ENCODE measurements at places on chromosomes 13 and 19.

- no peak for DNase-seq
Observed at GRCh38 chr19:11332822-11333221, 6.6 kb downstream of the RAB3D start.

DNA sequence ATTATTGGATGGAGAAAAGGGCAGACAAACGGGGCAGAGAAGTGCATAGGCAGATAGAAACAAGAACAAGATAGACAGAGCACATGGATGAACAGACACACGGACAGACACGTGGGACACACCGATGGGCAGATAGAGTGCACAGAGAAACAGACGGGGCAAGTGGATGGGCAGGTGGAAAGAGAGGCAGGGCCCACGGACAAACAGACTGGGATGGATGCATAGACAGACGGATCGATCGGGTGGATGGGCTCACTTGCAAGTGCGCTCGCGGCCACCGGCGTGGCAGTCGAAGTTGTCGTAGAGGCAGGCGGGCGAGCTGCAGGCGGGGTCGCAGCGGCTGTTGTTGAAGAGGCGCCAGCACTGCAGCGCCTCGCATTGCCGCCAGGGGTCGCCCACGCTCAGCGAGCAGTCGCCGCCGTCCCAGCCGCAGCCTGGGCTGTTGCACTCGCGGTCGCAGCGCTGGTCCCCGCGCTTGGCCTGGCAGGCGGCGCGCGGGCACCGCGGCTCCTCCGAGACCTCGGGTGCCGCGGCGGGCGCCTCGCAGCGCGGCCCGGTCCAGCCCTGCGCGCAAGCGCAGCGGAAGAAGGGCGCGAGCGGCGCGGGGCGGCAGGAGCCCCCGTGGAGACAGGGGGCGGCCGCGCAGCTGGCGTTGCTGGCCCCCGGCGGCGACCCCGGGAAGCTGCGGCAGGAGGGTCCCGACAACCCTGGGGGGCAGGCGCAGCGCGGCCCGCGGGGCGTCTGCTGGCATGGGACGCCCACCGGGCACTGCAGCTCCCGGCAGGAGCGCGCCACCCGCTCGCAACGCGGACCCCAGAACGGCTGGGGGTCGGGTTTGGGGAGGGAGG, 23.3 kb downstream of the NOTCH3 start:
- DNase-seq, result peak; percentile 73

DNA sequence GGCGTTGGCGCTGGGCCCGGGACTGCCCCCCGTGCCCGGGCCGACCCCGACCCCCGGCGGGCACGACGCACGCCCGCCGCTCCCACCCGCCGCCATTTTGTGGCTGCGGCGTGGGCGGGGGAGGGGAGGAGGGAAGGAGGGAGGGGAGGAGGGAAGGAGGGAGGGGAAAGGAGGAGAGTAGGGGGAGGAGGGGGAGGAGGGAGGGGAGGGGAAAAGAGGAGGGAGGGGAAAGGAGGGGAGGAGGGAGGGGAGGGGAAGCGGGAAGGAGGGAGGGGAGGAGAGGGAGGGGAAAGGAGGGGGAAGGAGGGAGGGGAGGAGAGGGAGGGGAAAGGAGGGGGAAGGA, at the start of gene BTBD2:
Gene BTBD2, minus strand, starts transcription at position 107 of the 343 bp plus-strand sequence. Its CDS starts 11 bp downstream, at position 96.
- DNase-seq, result no peak

DNA sequence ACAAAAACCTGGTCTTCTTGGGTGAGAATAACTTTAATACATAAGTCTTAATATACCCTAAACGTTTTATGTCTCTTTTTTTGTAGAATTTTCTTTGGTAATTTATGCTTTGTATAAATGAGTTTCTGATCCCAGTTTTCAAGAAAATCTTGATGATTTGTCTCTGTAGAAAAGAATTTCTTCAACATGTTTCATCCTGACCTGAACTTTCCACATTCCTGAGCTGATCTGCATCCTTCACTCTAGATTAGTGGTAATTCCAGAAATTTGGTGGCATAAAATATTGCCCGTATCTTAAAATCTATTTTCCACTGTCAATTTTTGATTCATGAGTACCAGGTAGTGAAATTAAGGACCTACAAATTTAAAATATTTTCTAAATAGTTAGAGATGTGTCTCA, 16.3 kb downstream of the ZNF714 start:
- no peak for DNase-seq

DNA sequence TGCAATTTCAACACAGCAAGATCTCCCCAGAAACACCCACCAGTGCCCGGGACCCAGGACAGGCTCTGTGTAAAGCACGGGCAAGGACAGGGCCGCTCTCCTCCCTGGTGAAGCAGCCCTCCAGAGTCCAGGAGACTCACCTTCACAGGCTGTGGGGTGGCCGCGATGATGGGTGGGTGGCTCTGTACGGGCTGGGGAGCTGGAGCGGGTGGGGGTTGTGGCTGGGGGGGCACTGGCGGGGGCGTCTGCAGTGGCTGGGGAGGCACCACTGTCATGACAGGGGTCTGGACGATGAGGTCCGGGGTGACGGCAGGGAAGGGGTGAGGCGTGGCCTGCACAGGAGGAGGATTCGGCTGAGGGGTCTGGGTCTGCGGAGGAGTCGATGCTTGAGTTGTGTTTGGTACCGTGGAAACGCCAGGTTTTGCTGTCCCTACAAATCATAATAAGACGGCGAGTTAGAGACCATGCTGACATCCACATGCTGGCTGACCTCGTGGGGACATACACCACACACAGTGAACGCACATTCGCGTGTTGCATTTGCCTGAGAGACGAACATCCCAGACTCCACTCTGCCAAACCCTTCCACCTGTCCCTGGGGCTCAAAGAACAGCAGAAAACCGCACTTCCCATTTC, 33.1 kb upstream of the EPHX3 start:
- no peak for DNase-seq

- peak; percentile 88 for DNase-seq
Observed at GRCh38 chr19:52570000-52570861, at the start of gene ZNF701. Gene ZNF701 (plus strand): TSS chr19:52570287. CDS start chr19:52574148, 3,861 bp downstream.

DNA sequence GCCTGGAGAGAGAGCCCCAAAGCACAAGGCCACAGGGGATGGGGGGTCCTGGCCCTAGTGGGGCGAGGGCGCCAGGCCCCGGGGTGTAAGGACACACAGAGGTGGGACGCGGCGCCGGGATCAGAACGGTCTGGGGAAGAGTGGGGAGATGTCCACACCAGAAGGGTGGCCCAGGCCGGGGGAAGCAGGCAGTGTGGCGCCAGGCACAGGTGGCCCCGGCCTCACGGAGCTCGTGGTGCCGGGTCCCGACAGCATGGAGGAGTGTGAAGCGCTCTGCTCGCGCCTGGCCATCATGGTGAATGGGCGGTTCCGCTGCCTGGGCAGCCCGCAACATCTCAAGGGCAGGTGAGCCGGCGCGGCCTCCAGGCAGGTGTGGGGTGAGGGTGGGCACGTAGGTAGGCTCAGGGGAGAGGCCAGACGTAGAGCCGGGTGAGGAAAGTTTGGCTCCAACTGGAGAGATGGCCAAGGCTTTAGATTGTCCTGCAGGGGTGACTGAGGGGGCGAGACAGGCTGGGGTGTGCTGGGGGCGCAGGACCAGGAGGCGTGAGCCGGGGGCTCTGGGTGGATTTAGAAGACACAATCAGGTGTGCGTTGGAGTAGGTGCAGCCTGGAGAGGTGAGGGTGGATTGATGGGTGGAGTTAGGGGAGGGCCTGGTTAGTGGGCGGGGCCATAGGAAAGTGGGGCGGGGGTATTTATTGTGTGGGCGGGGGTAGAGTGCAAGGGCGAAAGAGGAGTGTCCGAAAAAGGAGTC, 2.9 kb upstream of the ARHGAP45 start:
- no peak for DNase-seq

DNA sequence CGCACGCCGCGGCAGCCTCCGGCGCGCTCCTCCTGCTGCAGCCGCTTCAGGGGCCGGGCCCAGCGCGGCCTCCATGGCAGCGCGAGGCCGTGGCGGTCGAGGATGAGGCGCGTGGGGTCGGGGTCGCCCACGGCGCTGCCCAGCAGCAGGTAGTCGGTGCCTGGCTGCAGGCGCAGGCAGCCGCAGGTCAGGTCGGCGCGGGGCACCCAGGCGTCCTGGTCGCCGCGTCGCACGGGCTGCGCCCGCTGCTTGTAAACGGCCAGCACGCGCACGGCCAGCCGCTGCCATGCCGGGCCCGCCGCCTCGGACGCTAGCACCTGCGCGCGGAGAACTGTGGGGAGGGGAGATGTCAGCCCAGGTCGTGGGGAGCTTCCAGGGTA, 11.1 kb downstream of the NTN5 start:
- DNase-seq, result no peak

- DNase-seq, result no peak
Observed at GRCh38 chr13:61727767-61728166, 312.1 kb upstream of the PCDH20 start.

- no peak for DNase-seq
Observed at GRCh38 chr13:112799394-112799793, 109.6 kb downstream of the ATP11A start.

- DNase-seq, result no peak
Observed at GRCh38 chr19:1063030-1063908, 3.7 kb upstream of the ARHGAP45 start.

GRCh38 chr13:78430166-78430791, 173.1 kb downstream of the POU4F1 start:
- no peak for DNase-seq

DNA sequence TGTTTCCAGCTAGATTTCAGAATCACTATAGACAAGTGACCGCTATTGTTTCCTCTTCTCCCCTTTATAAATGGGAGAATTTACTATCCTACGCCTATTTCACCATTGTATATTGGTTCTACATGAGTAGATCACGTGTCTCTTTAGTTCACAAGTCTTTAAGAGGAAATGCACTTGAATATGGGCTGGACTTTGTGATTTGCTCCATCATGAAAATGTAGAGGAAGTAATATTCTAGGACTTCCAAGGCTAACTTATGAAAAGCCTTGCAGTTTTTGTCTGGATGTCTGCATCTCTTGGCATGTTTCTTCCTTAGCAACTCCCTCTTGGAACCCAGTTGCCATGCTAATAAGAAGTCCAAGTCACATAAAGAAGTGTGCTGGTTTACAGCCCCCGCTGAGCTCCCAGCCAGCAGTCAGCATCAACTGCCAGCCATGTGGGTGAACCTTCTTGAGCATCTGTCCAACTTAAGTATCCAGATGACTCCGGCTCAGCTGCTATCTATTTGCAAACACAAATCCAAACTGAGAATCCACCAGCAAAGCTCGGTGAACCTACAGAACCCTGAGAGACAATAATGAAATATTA, 4.8 kb upstream of the FBXL3 start:
- no peak for DNase-seq

- DNase-seq, result no peak
Observed at GRCh38 chr13:109200556-109200955, 571.1 kb downstream of the MYO16 start.

DNA sequence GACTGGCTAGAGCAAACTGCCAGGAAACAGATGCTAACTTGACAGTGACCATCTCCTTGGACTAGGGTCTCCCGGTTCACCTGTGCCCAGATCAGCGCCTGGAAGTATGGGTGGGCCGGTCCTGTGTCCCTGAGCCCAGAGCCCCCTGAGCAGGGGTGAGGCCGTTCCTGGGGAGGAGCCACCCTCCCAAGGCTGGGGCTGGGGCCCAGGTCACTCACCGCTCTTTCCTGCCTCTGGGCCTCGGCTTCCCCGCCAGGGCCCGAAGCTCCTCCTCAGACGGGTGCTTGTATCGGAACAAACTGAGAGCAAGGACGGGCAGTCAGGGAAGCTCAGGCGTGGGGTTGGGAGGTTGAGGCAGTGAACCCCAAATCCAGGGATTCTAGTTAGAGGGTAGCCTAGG, 5.4 kb downstream of the TMEM161A start:
- no peak for DNase-seq

DNA sequence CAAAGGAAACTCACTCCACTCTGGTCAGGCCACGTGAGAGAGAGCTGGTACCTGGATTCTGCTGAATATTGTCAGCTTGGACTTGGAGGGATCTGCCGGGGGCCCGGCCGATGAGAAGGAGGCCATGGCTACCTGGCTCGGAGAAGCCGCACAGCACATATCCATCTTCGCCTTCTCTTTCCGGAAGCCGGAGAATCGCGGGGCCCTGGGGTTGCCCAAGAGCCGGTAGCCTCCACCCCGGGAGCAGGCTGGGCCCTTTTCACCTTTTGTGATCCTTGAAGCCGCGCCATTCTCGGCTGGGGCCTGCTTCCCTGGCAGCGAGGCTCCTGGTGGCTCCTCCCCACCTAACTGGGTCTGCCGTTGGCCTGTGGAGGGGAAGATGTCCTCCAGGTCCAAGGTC, 28.9 kb downstream of the ZNF541 start:
- no peak for DNase-seq

DNA sequence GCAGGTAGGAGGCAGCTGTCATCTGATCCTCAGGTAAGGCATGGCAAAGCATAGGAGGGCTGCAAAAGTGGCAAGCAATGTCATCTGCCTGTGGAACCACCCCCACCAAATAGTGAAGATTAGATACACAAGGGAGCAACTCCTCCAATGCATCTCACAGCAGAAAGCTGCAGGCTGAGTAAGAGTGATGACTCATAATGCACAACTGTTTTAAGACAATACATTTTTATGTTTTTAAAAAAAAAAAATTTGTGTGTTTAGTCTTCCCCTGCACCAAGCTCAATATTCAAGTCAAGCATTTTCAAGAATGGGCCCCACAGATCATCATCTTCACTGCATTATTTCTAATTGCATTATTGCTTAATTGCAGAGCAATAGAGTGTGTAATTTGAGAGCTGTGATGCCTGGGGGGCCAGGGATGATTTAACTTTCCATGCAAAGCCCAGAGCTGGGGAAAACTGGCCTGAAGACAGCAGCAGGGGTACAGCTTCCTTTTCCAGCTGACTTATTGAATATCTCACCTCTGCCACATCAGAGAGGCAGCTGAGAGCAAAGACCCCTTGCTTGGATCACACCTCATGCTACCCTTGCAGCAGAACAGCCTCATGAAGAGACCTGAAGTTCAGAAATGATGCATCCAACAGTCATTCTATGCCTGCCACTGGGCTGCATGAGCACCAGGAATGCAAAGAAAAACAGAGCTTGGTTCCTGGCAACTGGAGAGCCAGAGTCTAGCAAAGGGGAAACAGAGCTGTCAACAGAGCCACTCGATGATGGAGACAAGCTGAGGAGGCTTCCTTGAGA, 22.7 kb upstream of the POP4 start:
- no peak for DNase-seq

- DNase-seq, result no peak
Observed at GRCh38 chr13:39433651-39434050, 169.3 kb downstream of the LHFPL6 start.

- DNase-seq, result no peak
Observed at GRCh38 chr13:33087091-33087490, 70.9 kb downstream of the KL start.

DNA sequence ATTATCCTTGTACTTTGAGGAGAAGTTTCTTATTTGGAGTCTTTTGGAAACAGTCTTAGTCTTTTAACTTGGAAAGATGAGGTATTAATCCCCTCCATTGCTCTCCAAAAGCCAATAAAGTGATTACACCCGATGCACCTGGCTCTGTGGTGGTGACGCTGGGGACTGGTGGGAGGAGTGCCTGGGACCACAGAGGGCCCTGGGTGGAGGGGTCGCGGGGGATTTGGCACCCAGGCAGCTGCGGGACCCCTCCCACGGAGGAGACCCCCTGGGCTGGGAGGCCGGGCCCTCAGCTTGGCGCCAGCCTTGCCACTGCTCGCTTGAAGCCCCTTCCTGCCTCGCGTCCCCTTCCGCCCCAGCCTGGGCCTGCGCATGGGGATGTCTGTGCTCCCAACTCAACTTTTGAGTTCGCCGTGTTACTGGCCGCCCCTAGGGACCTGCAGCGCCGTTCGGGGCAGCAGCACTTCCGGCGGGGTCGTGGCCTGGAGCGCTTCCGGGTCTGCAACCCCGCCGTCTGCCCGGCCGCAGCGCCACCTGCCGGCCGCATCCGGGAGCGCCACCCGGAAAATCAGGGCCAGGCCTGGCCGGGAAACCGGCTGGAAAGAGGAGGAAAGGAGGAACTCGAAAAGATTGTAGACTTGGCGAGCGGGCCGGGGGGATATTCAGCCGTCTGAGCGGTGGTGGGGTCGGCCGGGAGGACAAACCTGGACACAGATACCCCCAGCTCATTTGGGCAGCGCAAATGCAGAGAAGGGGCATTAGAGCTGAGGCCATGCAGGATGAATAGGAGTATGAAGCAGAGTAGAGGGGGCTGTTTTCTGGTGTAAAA, 8.4 kb downstream of the PEAK3 start:
- DNase-seq, result peak; percentile 81
